ENCODE measurements at places on chromosomes 1 and 21. TPM values are rescaled to one million over a fixed set of nuclear protein-coding genes. Genes with fewer than 3 reads are reported as not detected.

Gene KCNT2
- total RNA-seq, result not detected

Gene CELA2A
- total RNA-seq, result not detected

Gene KRTAP19-2
- not detected for total RNA-seq

Gene KLHL12
- 27.8 TPM for total RNA-seq

Gene SPRR3
- not detected for total RNA-seq

Gene RIMKLA
- total RNA-seq, result 2.5 TPM

Gene GPA33
- 0.16 TPM for total RNA-seq

Gene BRINP3
- not detected for total RNA-seq

Gene AADACL4
- total RNA-seq, result not detected

Gene FCRL1
- total RNA-seq, result not detected

All from activated CD8-positive, alpha-beta T cell treated with anti-CD3 and anti-CD28 coated beads, Interleukin-2, amount 10 ng/mL, durations not matched to agents 7 days and 5 days (primary cell).